ENCODE measurements at places on chromosomes 4 and X. TPM values are rescaled to one million over a fixed set of nuclear protein-coding genes. Genes with fewer than 3 reads are reported as not detected.

GRCh38 chrX:45006002-45006800 is 133.2 kb downstream of the KDM6A start:
- no peak overlapping the region for H3K27ac ChIP-seq
- no peak overlapping the region for H3K4me3 ChIP-seq
- no peak for DNase-seq
- H3K36me3 ChIP-seq = no peaks in the 10 kb centered on the region
- no peaks in the 10 kb centered on the region for H3K4me1 ChIP-seq
- no peaks in the 10 kb centered on the region for H3K27me3 ChIP-seq

DNA sequence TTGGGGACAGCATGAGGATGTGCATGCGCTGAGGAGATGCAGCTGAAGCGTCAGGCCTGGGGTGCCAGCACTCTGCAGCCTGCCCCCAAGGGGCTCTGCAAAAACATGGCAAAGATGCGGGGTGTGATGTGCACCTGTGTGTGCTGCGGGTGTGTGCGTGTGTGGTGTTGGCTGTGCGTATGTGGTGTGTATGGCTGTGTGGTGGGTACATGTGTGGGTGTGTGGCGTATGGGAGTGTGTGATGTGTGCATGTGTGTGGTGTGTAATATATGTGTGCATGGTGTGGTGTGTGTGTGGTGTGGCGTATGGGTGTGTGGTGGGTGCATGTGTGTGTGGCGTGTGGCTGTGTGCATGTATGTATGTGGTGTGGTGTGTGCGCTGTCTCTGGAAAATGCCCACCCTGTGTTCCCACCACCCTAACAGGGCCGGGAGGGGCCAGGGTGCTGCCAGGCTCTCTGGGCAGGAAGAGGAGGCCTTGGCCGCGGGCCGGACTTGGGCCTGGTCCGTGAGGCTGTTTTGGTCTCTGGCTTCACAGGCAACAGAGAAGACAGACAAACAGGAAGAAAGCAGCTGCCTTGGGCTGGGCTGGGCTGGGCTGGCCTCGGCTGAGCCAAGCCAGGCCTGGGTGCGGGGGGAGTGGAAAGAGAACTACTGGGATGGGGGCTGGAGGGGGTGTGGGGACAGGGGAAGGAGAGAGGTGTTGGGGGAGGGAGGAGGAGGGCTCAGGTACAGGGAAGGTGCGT is 1.1 kb upstream of the AVPR2 start:
- H3K36me3 ChIP-seq = no peaks in the 10 kb centered on the region
- no peak overlapping the region for H3K4me3 ChIP-seq
- H3K27me3 ChIP-seq = no peaks in the 10 kb centered on the region

CPE gene
- 15.2 TPM for total RNA-seq

DNA sequence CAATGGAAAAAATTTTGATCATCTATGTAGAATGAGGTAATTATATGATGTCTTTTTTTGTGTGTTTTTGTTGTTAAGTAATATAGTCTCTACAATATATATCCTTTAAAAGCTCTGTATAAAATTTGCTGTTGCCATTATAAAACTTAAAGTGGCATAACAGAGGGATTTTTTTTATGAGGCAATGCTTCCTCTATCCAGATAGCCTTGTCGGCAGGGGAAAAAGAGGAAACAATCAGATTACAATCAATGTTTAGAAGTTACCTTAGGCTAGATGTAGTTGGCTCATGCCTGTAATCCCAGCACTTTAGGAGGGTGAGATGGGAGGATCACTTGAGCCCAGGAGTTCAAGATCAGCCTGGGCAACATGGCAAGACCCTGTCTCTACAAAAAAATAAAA is 86.8 kb downstream of the DIAPH2 start:
- no peaks in the 10 kb centered on the region for H3K4me1 ChIP-seq
- no peaks in the 10 kb centered on the region for H3K27me3 ChIP-seq
- H3K27ac ChIP-seq = no peak overlapping the region

DNA sequence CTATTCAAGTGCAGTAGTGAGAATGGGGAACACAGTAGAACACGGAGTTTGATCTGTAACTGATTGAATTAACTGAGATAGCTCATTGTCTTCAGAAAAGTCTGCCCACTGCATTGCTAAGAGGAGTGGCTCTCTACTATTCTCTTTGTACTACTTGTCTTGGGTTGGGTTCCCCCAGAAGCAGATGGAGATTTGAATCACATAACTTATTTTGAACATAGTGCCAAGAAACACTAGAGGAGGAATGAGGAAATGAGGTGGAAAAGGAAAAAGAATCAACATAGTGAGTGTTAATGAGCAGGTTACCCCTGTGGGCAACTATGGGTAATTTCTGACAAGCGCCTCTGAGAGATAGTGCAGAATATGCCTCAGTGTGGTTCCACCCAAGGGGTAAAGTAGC is 362.7 kb downstream of the STIM2 start:
- H3K27me3 ChIP-seq = no peaks in the 10 kb centered on the region
- no peaks in the 10 kb centered on the region for H3K4me1 ChIP-seq
- H3K27ac ChIP-seq = no peak overlapping the region
- no peak for DNase-seq
- no peak overlapping the region for H3K4me3 ChIP-seq

TBL1X gene
- 21.4 TPM for total RNA-seq

GRCh38 chr4:80101792-80102116 is 28.7 kb upstream of the ANTXR2 start:
- no peaks in the 10 kb centered on the region for H3K36me3 ChIP-seq
- no peak overlapping the region for H3K27ac ChIP-seq
- H3K27me3 ChIP-seq = no peaks in the 10 kb centered on the region
- no peak for DNase-seq
- H3K4me1 ChIP-seq = peaks cover 17% of the 10 kb centered on the region
- no peak overlapping the region for H3K4me3 ChIP-seq

UBE2K gene
- 16.8 TPM for total RNA-seq

DNA sequence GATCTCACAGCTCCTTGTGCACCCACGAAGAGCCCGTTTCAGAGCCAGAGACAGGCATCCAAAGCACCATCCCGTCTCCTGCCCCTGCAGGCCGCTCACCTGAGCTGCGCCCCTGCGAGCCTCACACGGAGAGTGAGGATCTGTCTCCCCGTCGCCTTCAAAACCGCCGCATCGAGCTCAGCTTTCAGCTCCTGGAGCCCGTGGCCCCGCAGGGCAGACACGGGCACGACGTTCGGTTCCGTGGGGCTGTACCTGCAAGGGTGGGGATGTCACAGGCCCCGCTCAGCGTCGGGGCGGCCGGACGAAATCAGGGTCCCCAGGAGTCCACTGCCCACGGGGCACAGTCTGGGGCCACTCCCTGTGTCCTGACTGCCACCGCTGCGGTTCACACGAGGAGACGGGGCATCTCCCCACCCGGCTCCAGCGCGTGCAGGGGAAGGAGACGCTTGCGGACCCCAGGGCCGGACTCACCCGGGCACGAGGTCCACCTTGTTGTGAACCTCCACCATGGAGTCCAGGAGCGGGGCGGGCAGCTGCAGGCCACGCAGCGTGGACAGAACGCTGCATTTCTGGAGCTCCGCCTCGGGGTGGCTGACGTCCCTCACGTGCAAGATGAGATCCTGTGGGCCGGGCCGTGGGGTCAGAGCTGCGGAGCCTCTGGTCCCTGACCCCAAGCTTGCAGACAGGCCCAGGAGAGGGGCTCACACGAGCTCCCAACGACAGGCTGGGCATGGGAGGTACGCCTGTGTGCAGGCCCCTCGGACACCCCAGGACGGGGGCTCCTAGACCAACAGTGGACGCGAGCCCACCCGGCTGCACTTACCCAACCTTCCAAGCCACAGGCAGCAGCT is 11.1 kb downstream of the GTPBP6 start:
- no peak overlapping the region for H3K27ac ChIP-seq
- no peaks in the 10 kb centered on the region for H3K4me1 ChIP-seq
- DNase-seq = no peak
- peaks cover 50% of the 10 kb centered on the region for H3K36me3 ChIP-seq
- no peaks in the 10 kb centered on the region for H3K27me3 ChIP-seq

GRCh38 chrX:148659481-148659880 is 159.1 kb downstream of the AFF2 start:
- no peaks in the 10 kb centered on the region for H3K27me3 ChIP-seq
- H3K4me3 ChIP-seq = no peak overlapping the region
- H3K27ac ChIP-seq = no peak overlapping the region
- H3K36me3 ChIP-seq = no peaks in the 10 kb centered on the region
- H3K4me1 ChIP-seq = no peaks in the 10 kb centered on the region

TMPRSS11A gene
- total RNA-seq = not detected
